ENCODE measurements at places on chromosomes 1 and 21. TPM values are rescaled to one million over a fixed set of nuclear protein-coding genes. Genes with fewer than 3 reads are reported as not detected.

DNA sequence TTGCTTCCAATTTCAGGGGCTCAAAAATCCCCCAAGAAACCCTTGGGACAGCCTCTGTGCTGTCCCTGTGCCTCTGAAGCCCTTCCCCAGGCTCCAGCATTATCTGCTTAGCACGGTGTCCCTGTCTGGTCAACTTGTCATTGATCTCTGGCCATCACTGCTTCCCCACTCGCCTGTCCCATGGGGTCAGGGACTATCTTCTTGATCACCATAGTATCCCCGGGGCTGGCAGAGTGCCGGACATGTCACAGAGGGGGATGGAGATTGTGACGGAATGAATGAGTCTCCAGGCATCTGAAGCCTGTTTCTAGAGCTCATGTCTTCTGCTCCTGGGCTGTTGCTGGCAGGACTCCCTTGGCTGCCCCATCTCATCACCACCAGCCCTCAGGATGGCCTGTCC lies 99.4 kb upstream of the VAMP3 start:
- DNase-seq = no peak
- H3K4me1 ChIP-seq = no peaks in the 10 kb centered on the region
- no peaks in the 10 kb centered on the region for H3K27me3 ChIP-seq
- no peak overlapping the region for H3K4me3 ChIP-seq
- H3K27ac ChIP-seq = no peak overlapping the region
- H3K36me3 ChIP-seq = no peaks in the 10 kb centered on the region

Gene KCNQ4
- 14.5 TPM for total RNA-seq

GRCh38 chr1:202319381-202320080 lies 22.2 kb downstream of the UBE2T start:
- no peaks in the 10 kb centered on the region for H3K4me1 ChIP-seq
- H3K27ac ChIP-seq = no peak overlapping the region
- H3K27me3 ChIP-seq = no peaks in the 10 kb centered on the region
- DNase-seq = no peak
- H3K36me3 ChIP-seq = peaks cover 40% of the 10 kb centered on the region

Gene PDPN
- 8.5 TPM for total RNA-seq

DNA sequence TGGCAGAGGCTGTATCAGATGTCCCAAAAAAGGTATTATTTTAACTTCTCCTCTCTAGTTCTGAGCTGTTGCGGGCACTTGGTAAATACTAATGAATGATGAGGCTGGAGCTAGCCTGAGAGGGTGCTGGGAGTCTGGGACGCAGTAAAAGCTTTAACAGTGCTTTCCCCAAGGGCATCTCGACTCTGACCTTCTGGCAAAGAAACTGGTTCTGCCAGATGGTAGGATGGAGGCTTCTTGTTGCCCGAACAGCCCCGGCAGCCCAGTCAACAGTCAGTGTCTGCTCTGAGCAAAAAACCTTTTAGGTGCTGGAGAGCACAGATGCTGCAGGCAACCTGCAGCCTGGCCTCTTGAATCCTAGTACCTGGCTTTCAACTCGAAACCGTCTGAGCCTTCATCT lies 2.5 kb upstream of the PNRC2 start:
- H3K4me1 ChIP-seq = no peaks in the 10 kb centered on the region
- peak overlapping the region; percentile 45 for H3K27ac ChIP-seq
- H3K27me3 ChIP-seq = no peaks in the 10 kb centered on the region

DNA sequence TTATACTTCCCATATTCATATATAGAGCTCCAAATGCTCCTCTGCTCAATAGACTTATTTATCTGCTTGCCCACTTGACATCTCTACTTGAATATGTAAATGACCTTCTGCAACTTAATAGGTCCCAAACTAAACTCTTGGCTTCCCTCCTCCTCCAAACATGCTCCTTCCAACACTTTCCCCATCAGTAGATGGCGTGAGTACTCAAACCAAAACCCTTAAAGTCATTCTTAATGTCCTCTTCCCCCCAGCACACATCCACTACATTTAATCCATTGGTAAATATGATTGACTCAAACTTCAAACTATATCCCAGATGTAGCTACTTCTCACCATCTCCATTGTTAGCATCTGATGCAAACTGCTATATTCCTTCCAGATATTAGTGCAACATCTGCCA lies 48.5 kb upstream of the PBX1 start:
- no peaks in the 10 kb centered on the region for H3K36me3 ChIP-seq
- no peak for DNase-seq
- H3K27me3 ChIP-seq = no peaks in the 10 kb centered on the region
- H3K4me3 ChIP-seq = no peak overlapping the region
- no peaks in the 10 kb centered on the region for H3K4me1 ChIP-seq
- no peak overlapping the region for H3K27ac ChIP-seq

- H3K4me1 ChIP-seq = no peaks in the 10 kb centered on the region
- no peak overlapping the region for H3K27ac ChIP-seq
- H3K4me3 ChIP-seq = no peak overlapping the region
Measured at GRCh38 chr1:54173681-54174080, 20.9 kb upstream of the CDCP2 start.
